ENCODE measurements at places on chromosomes 11 and 22.
A peak's percentile ranks its signal among the peaks of the same experiment; 100 is the strongest.

DNA sequence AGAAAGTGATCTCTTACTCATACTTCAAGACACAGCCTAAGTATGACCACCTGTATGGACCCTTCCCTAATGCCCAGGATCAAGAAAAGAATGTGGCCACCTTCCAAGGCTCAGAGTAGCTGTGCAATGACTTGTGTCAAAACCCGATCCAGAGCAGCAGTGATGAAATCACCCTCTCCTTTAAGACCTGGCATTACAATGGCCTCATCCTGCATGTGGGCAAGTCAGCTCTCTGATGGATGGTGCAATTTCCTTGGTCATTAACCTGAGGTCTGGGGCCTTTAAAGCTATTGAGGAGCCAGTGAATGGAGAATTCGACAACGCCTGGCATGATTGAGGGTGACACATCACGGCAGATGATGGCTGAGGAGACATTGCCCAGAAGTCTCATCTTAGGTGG, 9.1 kb upstream of the TUBA8 start:
- DNase-seq, result no peak

- no peak for DNase-seq
These were observed 122.6 kb downstream of the APOL5 start for GRCh38 chr22:35840302-35840739.

GRCh38 chr11:69880826-69881445, 61.7 kb upstream of the FGF3 start:
- DNase-seq, result no peak

- DNase-seq, result peak; percentile 72
These were observed 9.7 kb upstream of the AHNAK start for GRCh38 chr11:62556108-62556874.

- DNase-seq, result no peak
These were observed 327.0 kb upstream of the PLET1 start for GRCh38 chr11:112587664-112588063.

DNA sequence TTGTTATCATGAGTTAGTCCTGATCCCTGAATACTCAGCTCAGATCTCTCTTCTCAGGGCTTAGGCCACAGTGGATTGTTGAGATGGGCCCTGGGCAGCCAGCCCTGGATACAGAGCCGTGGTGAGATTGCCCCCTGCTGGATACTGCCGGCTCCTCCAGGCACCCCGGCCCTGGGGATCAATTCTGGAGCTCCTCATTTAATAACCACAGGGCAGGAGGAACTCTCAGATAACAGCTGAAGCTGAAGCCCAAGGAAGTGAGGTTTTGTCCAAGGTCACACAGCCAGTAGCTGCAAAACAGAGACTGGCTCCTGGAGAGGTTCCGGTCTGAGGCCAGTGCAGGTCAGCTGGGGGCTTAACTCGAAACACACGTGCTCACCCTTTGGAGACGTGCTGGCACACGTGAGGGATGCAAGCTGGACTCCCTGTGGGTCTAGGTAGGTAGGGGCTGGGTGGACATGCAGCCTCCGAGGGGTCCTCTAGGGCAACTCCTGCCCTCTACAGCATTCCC, 16.0 kb downstream of the USH1C start:
- peak; percentile 27 for DNase-seq

- DNase-seq, result no peak
These were observed 230.8 kb upstream of the DDI1 start for GRCh38 chr11:103805688-103806009.

GRCh38 chr11:118998388-118998717, 415 bp downstream of the CENATAC start:
- DNase-seq, result no peak

- DNase-seq, result no peak
These were observed 215.0 kb downstream of the ST3GAL4 start for GRCh38 chr11:126570489-126570888.

GRCh38 chr11:28969832-28970231, 861.6 kb downstream of the METTL15 start:
- no peak for DNase-seq

GRCh38 chr11:83175815-83176214, 17.7 kb upstream of the ANKRD42 start:
- DNase-seq, result no peak

GRCh38 chr11:88208745-88209144, 33.5 kb upstream of the RAB38 start:
- DNase-seq, result no peak

- no peak for DNase-seq
These were observed 3.7 kb upstream of the DGKZ start for GRCh38 chr11:46343520-46343919.

DNA sequence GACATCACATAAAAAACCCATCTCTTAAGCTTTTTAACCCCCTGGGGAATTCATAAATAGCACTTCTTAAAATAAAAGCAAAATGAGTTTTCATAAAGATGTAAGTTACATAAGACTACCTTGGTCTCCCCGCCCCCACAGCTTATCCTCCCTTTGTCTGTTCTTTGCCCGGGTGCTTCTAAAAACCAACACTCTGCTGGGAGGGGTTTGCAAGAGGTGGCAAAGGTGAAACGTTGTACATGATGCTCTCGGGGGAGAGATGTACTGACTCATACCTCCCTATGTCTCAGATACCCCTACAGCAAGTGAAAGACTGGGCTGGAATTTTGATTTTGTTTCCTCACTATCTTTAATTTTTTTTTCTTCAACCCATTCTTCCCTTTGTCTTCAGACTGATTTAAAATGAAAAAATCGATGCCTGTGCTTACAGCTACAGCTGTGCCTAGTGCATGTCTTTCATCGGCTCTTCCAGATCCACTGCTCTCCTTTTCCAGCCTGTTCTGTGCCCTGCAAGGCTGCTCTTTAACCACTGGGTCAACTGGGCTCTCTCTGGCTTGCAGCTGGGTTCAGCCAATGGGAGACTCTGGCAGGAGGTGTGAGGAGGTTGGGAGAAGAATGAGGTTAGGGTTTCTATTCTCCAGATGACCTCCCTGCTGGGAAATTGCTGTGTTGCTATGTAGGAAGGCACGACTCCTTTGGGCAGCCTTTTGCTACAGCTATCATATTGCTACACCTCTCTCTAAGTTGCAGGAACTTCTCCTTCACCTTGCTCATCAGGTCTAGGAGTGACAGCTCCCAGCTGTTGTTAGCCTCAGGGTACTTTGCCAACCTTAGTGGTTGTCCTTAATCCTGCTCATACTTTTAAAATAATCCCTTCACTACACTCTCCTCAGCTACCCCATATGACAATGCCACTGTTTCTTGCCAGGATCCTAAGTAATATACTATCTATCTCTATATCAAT, 266.5 kb downstream of the TENM4 start:
- DNase-seq, result no peak

DNA sequence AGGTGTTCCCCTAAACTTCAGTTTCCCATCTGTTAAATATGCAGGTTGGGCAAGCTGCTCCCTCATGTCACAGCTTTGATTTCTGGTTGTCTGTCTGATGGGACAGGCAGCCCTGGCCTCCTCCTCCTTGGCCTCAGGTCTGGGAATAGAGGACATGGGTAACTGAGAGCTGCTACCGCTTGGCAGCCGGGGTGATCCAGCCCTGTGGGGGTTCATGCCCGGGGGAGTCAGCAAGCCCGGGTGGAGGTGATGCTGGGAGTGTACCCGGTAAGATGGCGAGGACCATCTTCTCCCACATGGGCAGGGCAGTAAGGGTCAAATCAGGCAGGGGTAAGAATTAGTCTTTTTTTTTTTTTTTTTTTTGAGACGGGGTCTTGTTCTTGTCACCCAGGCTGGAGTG, 845.0 kb downstream of the TBC1D22A start:
- DNase-seq, result no peak

DNA sequence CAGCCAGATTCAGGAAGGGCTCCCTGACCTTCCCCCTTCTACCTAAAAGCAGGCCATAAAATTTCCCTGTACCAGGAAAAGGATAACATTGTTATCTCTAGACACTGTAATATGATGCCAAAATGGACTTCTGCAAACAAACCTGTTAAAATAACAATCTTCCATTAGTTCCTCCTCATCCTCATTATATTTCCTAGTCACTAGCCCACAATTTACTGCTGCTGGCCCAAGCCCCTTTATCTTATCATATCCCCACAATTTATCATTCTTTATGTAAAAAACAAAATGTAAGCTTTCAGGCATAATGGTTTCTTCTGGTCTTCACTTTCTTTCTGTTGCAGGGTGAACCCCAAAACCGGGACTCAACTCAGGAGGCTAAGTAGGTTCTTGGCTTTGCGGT, 1132.1 kb upstream of the CNTN5 start:
- DNase-seq, result no peak

GRCh38 chr11:34916843-34917770, 689 bp downstream of the PDHX start:
- no peak for DNase-seq

GRCh38 chr11:95790123-95790932, at the start of gene CEP57:
Gene CEP57 (plus strand): TSS chr11:95790498. CDS start chr11:95790699, 201 bp downstream.
- peak; percentile 84 for DNase-seq

- no peak for DNase-seq
These were observed 62.4 kb upstream of the BMAL1 start for GRCh38 chr11:13215149-13215548.

GRCh38 chr11:59273373-59273841, 60.7 kb upstream of the MPEG1 start:
- DNase-seq, result no peak

GRCh38 chr11:2836315-2837095, 49.1 kb downstream of the CDKN1C start:
- no peak for DNase-seq

DNA sequence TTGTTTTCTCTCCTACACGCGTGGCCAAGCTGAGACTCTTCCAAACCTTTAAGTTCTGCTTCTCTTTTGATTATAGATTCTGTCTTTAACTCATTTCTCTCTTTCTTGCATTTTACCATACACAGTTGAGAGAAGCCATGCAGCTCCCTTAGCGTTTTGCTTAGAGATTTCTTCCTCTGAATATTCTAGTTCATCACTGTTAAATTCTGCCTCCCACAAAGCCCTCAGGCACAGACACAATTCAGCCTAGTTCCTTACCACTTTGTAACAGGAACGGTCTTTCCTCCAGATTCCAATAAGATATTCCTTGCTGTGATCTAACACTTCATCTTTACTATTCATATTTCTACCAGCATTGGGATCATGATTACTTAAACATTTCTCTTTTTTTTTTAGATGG, 24.7 kb upstream of the CD81 start:
- DNase-seq, result no peak

DNA sequence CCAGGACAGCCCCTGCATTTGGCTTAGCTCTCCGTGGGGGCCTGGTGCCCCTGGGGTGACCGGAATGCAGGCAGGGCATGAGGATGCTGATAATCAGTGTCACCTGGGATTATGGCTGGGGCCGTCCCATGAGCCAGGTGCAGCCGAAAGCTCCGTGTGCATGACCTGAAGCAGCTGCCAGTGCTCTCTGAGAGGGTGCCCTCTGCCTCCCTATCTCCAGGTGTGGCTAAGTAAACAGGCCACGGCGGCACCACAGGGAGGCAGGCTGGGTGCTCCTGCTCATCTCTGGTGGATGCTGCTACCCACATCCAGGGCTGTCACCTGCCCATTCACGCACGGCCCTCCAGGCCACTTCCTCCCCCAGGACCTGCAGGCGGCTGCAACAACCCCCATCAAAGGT, 29.8 kb downstream of the DUSP8 start:
- no peak for DNase-seq

GRCh38 chr11:60334005-60334620, 7.1 kb downstream of the MS4A6E start:
- peak; percentile 53 for DNase-seq

GRCh38 chr22:49827853-49828598, at the start of gene BRD1:
Gene BRD1 (minus strand): TSS chr22:49827873. CDS start chr22:49824317, 3,556 bp downstream.
- DNase-seq, result peak; percentile 43

- no peak for DNase-seq
These were observed 78.8 kb upstream of the BID start for GRCh38 chr22:17853073-17853472.

GRCh38 chr22:49906799-49907290, 11.4 kb downstream of the ALG12 start:
- no peak for DNase-seq

DNA sequence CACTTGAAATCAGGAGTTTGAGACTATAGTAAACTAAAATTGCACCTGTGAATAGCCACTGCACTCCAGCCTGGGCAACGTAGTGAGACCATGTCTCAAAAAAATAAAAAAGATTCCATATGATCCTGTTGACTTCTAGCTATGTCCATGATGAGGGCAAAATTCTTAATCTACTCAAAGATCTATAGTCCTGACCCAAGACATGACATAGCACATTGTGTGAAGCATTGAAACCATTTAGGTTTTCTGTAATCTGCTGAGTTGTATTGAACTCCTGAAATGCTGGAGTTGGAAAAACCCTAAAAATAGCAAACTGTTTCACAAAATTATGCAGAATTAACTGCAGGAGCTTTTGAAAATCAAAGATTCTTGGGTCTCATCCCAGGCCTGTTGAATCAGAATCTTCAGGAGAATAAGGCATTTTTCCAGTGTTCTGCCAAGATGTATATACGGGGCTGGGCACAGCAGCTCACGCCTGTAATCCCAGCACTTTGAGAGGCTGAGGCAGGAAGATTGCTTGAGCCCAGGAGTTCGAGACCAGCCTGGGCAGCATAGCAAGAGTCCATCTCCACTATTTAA, 29.8 kb upstream of the LDHA start:
- no peak for DNase-seq

GRCh38 chr11:43723617-43724016, 43.1 kb downstream of the HSD17B12 start:
- no peak for DNase-seq

GRCh38 chr11:88555829-88556202, 218.3 kb upstream of the CTSC start:
- no peak for DNase-seq

DNA sequence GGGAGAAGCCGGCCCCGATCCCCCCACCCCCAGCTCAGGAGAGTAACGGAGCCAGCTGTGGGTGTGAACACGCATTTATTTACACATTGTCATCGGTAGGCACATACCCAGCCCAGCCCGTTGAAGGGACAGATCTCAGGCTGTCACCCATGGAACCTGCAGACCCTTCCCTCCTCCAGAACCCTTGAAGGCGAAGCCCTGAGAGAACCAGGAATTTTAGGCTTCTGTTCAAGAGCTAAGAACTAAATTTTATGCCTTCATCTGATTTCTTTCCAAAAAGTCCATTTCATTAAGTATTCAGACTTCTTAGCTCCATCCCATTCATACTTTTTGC, 379 bp upstream of the BRMS1 start:
- DNase-seq, result no peak

DNA sequence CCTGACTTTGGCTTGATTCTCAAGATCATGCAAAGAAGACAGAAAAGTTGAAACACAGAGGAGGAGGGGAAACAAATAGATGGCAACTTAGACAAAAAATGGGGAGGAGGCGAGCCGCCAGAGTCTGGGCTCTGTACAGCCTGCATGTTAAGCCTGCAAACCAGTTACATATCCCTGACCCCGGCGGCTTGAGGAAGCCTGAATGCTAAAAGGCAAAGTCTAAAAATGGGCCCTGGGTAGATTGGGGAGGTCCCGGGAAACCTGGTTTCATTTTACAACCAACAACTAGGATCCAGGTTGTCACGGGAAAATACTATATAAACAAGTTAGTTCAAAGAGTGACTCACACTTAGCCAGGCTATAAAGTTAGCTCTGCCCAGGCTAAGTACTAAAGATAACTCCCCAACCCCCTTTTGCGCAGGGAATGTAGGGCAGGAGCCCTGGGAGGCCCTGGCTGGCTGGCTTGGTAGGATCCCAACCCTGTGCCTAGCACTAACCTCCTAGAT, 18.8 kb upstream of the ZBTB16 start:
- DNase-seq, result no peak

- peak; percentile 2 for DNase-seq
These were observed 21.3 kb downstream of the IZUMO1R start for GRCh38 chr11:94325681-94326080.

GRCh38 chr11:112771851-112772250, 189.4 kb upstream of the NCAM1 start:
- DNase-seq, result no peak
